ENCODE measurements at places on chromosomes 7 and 10.

GRCh38 chr7:50795831-50796230 lies 13.1 kb upstream of the GRB10 start:
- DNase-seq: no peak

GRCh38 chr7:74656441-74656836 lies 1.1 kb upstream of the GTF2I start:
- peak; percentile 35 for DNase-seq

GRCh38 chr10:43221419-43222209 lies 45.3 kb downstream of the RASGEF1A start:
- peak; percentile 7 for DNase-seq

DNA sequence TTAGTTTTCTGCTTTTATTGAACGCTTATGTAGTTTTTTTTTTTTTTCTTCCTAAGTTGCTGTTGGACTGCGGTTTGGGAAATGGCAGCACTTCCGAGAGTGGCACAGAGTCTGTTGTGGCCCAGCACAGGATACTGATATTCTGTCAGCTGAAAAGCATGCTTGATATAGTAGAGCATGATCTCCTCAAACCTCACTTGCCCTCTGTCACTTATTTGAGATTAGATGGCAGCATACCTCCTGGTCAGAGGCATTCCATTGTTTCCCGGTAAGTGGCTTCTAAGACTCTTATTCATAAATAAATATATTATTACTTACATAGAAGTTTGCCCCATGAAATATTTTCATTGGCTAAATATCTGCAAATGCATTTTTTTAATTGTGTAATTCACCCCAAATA lies 101.1 kb downstream of the BTAF1 start:
- no peak for DNase-seq

GRCh38 chr10:9302140-9302746 lies 1247.8 kb downstream of the GATA3 start:
- DNase-seq: peak; percentile 1

DNA sequence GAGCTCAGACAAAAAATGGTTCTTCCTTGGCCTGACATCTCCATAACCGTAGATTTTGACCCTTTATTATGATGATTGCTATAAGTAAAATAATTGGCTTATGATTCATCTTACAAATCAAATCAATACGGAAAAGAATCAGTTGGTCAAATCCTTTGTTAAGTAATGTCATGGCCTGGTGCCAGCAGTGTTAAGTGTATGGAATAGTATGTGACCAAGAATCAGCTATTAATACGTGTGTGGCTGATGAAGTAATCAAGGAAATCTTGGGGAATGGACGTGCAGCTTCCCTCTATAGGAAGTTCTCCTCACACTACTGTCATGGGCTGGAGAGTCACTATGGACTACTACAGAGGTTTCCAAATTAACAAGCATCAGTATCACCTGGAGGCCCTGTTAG lies 230.6 kb downstream of the TWIST1 start:
- no peak for DNase-seq

DNA sequence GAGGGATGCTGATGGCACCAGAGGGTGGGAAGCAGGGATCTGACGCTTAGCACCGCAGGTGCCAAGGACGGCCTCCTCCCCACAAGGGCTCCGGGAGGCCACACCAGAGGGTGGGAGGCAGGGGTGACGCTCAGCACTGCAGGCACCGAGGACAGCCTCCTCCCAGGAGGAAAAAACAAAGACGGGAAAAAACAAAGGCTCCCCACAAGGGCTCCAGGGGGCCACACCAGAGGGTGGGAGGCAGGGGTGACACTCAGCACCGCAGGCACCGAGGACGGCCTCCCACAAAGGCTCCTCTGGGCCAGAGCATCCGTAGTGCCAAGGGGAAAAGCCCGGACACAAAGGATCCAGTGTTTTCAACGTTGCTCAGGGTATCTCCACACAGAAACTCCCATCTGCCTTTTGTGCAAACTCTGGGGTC lies 25.6 kb downstream of the DIP2C start:
- DNase-seq: no peak

DNA sequence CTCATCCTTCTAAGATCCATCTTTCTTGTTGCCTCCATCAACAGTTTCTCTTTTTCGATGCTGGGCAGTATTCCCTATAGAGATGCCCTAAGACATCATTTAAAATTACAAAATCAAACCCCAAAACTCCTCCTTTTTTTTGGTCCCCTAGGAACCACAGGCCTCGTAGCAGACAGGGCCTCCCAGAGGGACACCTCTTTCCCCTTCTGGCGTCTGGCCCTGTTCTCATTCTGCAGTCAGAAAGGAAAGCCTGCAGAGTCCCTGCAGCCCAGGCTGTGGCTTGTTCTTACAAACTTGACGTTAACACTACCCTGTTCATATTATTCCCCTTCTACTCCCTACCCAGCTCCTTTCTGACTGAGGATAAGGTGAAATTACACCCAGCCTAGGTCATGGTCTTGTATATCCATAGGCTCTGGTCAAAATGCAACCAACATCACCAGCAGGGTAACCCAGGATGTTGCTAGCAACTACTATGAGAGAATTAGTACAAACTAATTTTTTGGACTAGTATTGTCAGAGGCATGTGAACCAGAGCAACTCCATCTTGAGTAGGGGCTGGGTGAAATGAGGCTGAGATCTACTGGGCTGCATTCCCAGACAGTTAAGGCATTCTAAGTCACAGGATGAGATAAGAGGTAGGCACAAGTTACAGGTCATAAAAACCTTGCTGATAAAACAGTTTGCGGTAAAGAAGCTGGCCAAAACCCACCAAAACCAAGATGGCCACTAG lies 3.5 kb upstream of the EPHA1 start:
- no peak for DNase-seq

DNA sequence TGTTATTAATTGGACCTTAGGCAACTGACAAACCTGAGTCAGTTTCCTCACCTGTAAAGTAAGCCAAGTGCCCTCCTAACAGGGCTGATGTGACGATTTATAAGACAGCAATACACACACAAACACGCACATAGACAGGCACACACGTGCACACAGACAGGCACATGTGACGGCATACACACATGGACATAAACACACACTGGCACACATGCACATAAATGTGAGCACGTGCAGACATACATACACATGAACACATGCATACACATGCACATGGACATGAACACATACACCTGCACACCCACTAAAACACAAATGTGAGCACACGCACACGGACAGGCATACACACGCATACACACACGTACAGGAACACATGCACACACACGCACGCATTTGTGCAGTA lies 148.9 kb downstream of the PRKCQ start:
- DNase-seq: no peak

DNA sequence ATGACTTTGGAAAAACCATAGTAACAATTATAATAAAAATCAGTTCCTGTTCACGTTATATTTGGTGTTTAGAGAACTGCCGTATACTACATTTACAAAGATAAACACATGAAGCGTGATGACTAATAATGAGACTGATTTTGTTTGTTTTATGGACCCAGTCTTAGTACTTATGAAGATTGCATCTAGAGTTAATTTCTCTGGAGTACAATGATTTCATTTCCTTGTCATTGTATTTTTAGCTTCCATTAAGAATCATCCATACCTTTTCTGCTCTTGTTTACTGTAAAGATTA lies 2.9 kb downstream of the RBM20 start:
- no peak for DNase-seq

DNA sequence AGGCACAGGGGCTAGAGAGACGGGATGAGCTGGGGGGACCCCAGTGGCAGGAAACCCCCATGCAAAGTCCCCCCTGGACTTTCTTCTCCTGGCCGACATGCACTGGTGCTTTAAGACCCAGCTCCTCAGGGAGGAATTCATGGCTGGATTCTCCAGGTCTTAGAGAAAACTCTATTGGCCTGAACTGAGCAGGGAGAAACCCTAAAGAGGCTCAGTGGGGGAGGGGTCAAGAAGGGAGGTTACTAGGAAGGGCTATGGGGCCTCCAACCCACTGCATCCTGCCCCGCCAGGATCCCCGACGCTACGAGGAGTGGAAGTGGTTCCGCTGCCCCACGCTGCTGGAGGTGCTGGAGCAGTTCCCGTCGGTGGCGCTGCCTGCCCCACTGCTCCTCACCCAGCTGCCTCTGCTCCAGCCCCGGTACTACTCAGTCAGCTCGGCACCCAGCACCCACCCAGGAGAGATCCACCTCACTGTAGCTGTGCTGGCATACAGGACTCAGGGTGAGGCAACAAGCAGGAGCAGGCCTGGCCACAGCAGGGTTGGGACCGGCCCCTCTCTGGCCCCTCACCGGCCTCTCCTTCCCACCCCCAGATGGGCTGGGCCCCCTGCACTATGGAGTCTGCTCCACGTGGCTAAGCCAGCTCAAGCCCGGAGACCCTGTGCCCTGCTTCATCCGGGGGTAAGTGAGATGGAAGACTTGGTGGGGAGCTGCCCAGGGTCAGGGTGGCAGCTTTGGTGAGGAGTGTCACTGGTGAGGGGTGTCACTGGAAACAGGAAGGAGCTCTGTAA lies 13.8 kb downstream of the ATG9B start:
- peak; percentile 44 for DNase-seq

DNA sequence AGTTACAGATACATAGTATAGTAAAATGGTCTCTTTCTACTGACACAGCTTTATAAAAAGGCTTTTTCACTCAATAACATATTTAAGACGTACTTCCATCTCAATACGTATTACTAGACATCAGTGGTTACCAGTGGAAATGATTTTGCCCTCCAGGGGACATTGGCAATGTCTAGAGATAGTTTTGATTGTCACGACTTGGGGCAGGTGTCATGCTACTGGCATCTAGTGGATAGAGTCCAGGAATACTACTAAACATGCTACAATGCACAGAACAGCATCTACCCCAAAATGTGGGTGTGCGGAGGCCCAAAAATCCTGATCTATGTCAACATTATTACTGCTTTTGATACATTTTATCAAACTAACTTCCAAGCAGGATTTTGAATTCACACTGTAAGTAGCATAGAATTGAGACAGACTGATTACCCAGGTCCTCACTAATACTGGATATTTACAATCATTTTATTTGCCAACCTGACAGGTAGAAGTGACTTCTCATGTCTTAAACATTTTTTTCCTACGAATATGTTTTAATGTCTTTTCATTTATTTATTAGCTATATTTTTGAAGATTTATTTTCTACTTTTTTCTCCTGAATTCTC lies 53.8 kb downstream of the HGF start:
- no peak for DNase-seq

DNA sequence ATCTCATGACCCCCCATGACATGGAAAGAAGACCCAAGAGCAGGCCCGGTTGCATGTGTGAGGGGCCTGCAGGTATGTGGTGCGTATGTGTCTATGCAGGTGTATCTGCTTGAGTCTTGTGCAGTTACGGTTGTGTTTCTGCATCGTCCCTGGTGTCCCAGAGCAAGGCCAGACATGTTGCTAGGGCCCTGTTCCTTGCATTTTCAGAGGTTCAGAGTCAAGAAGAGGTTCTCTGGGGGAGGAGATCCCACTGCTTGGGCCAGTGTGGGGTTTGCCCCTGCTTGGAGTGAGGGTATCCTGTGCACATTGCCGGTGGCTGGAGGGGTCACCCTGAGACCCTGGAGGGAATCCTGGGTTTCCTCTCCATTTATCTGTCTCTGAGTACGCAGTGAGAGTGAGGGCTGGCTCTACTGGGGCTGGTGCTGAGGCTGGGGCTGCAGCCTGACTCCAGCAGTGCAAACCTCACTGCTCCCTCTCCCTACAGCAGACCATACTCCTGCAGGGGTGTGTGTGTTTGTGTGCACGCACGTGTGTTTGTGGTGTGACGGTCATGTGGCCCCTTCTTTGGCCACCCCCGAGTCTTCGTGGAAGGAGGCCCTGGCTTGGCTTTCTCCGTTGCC lies 4.1 kb downstream of the TRIM8 start:
- no peak for DNase-seq

- DNase-seq: no peak
Observed at GRCh38 chr7:137994216-137994615, 7.7 kb downstream of the CREB3L2 start.

- DNase-seq: no peak
Observed at GRCh38 chr10:22683140-22683389, 31.3 kb downstream of the PIP4K2A start.

DNA sequence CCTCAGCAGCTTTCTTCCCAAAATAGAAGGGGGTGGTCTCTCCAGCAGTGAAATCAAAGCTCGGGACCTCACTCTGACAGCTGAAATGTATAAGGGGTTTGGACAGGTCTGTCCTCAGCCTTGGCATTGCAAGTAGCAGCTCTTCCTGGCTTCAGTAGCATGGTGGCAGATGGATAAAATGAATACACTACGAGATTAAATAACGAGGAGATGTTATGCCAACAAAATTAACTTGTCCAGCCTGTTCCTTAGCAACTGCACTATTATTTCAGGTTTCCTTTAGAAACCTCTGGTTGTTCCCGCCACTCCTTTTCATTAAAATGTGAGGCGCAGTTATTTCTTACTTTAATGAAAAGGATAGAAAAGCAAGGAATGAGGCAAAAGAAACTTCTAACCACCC lies 24.9 kb downstream of the PRLHR start:
- DNase-seq: no peak

DNA sequence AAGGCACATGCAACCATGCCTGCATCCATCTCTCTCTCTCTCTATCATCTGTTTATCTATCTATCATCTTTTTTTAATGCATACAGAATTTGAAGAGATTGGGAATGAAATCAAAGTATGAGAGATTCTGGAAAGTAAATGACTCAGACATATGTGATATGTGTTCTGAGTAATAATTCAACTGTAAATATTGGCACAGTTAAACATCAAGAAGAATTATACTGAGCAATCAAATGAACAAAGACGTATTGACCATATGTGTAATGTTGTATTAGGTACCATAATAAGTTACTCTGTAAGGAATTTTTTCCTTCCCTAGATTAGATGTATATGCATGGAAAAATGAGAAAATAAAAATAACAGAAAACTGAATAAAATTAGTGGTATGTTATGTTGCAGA lies 108.3 kb downstream of the SUGCT start:
- DNase-seq: no peak

- DNase-seq: no peak
Observed at GRCh38 chr10:112763916-112764520, 186.0 kb upstream of the TCF7L2 start.

DNA sequence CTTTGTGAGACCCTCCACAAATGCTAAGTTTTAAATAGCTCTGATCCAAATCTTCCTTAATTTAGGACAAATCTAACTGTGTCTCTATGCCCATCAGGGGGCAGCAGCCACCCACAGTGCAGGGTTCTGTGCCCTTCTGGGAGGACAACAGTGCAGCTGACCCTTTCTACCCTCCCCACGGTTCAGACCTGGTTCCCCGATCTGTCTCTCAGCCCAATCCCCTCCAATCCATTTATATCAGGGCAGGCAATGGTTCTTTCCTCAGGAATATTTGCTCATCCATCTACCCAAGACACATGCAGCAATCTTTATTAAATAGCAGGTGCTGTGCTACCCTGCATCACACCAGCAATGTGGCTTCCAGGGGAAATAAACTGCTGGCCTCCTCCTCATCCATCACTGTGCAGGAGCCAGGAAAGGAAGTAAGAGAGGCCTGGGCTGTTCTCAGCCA lies 4.0 kb upstream of the RBM28 start:
- DNase-seq: peak; percentile 36

GRCh38 chr7:102445674-102446071 lies 12.3 kb downstream of the ORAI2 start:
- DNase-seq: no peak
